Panc1 (cell line): ENCODE measurements at places on chromosomes 7 and 10. TPM values are rescaled to one million over a fixed set of nuclear protein-coding genes. Genes with fewer than 3 reads are reported as not detected.

DNA sequence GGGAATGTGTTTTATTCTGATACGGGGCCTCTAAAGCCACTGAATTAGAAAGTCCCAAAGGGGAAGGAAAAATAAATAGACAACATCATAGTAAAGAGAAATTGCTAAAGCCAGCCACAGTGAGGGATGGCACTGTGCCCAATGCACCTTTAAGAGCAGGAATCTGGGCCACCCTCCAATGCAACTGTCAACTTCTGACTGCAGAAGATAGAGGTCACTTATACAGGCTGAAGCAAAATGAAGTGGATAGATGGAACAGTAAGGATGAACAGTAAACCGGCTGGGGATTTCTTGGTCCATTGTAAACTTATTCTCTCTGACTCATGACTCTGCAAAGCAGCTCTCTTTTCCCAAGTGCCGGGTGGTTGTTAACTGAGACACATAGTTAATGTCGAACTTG lies 54.0 kb upstream of the KCNIP2 start:
- DNase-seq, result no peak

- DNase-seq, result no peak
Measured at GRCh38 chr10:80447436-80448190, 6.5 kb upstream of the TSPAN14 start.

- no peak for DNase-seq
Measured at GRCh38 chr10:80512031-80512526, 25.6 kb upstream of the SH2D4B start.

GRCh38 chr7:92751902-92752901 lies 84.2 kb downstream of the CDK6 start:
- peak; percentile 92 for DNase-seq

DNA sequence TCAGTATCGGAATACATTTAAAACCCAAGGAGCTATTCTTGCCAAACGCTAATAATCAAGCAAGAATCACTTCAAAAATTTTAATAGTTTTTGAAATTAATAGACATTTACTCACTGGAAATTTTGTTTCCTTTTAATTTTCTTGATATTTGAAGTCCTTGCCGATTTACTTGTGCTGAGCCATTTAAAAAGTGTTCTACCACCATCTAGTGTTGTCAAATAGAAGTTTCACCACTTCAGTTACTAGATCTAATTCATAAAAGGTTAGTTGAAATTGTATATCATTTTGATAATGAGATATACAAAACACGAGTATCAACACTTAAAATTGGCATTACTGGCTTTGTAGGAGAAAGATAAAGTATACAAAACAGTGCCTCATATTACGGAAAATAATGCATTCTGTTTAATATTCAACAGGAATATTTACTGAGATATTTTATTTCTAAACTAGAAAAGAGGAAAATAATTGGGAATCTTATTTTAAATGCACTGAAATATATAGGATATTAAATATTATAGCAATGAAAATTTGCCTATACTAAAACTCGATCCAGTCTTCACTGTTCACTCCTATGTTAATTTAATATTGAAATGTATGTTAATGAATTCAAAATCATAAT lies 664.8 kb upstream of the SEMA3D start:
- no peak for DNase-seq

DNA sequence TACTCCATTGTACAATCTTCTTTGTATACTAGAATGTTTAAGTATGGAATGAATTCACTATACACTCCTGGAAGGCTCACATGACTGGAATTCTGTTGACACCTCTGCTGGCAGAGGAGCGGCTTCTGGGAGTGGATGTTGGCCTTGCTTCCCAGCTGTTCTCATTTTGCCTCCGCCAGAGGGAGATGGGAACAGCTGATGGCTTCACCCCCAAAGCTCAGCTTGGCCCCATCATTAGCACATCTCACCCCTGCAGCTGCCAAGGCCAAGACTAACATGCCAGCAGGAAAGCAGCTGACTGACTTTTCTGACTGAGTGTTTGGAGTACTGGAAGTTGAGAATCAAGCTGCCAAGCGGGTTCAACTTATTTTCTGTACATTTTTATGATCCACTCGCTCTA lies 15.1 kb downstream of the ADAM12 start:
- DNase-seq, result no peak

DNA sequence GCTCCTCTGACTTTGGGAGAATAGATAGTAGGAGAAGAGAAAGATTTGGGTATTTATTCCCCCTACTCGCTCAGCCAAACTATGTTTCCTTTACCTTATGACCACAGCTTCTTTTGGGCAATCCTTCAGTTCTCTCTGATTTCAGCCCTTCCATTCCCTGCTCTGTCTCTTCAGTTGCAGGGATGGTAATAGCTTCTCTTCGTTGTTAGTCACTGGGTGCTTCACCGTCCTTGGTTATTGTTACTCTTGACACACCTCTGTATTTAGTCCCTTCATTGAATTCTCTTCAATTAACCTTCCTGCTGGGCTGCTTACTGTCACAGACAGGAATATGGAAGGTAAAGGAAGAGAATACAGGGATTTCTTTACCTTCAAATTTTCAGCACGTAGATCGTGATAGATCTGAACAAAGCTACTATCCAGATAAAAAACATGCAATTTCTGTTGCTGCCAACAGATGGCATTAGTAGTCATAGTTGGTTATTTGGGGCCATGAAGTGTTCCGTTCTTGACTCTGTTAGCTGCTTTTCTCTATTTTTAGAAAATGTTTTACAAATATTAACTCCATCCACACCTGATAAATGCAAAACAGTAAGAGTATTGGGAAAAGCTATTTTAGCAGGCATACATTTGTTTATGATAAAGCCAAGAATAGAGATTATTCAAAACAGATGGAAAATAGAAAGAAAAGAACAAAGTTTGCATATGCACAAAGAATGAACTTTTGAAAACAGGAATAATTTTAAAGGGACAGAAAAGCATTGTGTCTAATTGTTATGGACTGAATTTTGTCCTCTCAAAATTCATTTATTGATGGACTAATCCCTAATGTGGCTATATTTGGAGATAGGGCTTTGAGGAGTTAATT lies 14.0 kb upstream of the PTTG1IP2 start:
- no peak for DNase-seq

DNA sequence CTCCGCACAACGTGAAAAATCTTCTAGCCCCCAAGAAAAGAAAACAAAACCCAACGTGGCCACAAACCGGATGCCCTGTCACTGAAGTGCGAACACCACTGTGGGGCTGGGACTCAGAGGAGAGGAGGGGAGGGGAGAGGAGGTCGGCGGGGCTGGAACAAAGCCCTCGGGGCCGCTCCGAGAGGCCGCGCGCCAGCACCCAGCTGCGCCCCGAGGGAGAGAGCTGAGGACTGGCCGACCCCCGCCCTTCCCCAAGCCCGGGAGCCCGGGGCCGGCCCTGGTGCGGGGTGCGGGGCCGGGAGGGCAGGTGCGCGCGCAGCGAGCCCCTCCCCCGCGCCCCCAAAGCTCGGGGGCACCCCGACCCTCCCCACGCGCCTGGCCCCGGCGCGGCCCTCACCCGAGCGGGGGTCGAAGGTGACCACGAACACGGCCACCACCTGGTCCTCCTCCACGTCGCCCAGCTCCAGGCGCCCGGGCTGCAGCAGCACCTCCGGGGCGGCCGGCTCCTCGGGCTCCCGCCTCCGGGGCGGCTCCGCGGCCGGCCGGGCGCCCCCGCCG lies 398 bp downstream of the DENND11 start:
- no peak for DNase-seq

GRCh38 chr10:5076615-5077014 lies 17.6 kb upstream of the AKR1C3 start:
- DNase-seq, result no peak

- DNase-seq, result no peak
Measured at GRCh38 chr7:142714375-142714774, 34.9 kb upstream of the PRSS1 start.

DNA sequence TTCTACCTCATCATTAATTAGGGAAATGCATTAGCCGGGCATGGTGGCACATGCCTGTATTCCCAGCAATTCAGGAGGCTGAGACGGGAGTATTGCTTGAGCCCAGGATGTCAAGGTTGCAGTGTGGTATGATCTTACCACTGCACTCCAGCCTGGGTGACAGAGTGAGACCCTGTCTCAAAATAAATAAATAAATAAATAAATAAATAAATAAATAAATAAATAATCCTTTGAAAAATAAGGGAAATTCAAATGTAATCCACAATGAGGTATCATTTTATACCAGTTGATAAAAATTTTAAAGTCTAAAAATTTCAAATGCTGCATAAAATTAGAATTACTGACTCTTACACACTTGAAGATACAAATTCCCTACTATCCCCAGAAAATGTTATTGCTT lies 334.3 kb downstream of the ADK start:
- no peak for DNase-seq

GRCh38 chr10:87961314-87961713 lies 97.9 kb downstream of the PTEN start:
- peak; percentile 95 for DNase-seq

DNA sequence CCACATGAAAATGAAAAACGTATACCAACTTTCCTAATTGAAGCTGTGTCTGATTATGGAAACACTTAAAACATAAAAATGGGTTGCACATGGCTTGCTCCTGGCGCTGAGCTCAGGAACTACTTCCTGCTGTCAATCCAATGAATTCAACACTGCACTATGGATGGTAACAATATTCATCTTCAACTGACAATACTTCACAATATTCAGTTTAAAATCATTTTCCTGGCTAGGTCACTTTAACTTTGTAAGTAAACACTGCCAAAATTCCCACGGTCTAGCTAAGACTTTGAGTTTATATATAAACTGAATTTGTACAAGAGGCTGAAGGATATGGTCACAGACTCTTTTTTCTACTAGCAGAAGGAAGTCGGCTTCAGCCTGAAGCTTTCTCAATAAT lies 556.9 kb downstream of the TNS3 start:
- DNase-seq, result no peak

DNA sequence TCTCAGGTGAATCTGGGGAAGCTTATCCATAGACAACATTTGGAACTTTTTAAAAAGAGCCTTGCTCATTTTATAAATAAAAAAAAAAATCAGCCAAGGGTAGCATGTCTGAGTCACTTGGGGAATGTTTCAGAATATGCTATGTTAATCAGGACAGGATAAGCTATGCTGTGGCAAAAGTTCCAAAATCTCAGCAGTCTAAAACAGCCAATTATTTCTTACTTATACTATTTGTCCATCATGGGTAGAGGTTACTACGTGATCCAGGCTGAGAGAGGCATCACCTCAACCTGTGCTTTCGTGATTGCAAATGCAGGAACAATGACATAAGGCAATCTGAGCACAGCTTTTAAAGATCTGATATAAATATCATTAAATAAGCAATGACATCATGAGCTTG lies 6.5 kb downstream of the SLC13A1 start:
- no peak for DNase-seq

DNA sequence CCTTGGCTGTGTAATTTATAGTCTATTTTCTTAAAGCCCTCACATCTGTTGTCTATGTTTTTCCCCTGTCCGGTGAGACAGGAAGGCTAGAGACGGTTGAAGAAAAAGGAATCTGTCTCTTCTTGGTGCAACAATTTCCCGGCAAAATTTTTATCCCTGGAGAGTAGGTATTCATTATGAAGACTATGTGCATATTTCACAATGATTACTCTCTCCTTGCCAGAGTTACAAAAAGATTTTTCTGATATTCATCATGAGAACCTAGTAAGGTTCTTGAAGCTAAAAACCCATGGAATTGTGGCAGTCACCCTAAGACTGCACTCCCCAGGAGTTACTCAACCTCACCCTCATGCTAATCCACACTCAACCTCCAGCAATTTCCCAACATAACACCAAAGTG lies 55.0 kb upstream of the GHITM start:
- no peak for DNase-seq

The NAMPT gene
- 80.8 TPM for total RNA-seq

The CXCL12 gene
- total RNA-seq, result 0.82 TPM

The STK32C gene
- 53.7 TPM for total RNA-seq

The ACSL5 gene
- total RNA-seq, result 2.4 TPM

The AGBL3 gene
- total RNA-seq, result 2.5 TPM

The GGCT gene
- total RNA-seq, result 52.2 TPM

The ARHGAP21 gene
- 45.8 TPM for total RNA-seq

The SFTPA1 gene
- 3.8 TPM for total RNA-seq

The BLVRA gene
- total RNA-seq, result 85.5 TPM
